Activated CD4-positive, alpha-beta T cell treated with anti-CD3 and anti-CD28 coated beads for 24 hours (primary cell): ENCODE measurements at places on chromosomes 16 and 17.

GRCh38 chr16:5891296-5891695 lies 793.7 kb upstream of the EEF2KMT start:
- DNase-seq: no peak

DNA sequence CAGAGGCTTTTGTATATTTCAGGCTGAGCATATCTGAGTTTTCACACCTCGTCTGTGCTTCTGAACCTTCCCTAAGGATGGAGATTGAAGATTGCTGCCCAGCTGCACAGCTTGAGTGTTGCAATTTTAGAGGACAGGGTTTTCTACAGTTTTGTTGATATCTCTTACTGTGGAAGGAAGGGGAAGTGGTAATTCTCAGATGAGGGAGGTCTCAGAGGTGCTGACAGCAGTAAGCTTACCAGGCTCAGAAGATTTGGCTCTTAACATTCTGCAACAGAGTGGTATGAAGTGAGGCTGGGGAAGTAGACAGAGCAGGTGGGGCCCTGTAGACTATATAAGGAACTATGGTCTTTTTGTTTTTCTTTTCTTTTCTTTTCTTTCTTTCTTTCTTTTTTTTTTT lies 45.8 kb upstream of the ARHGAP17 start:
- no peak for DNase-seq

GRCh38 chr17:51475730-51476129 lies 215.4 kb downstream of the UTP18 start:
- DNase-seq: no peak

GRCh38 chr16:79928142-79928873 lies 327.8 kb upstream of the MAF start:
- no peak for DNase-seq

GRCh38 chr17:32315171-32315570 lies 26.8 kb downstream of the C17orf75 start:
- no peak for DNase-seq

- DNase-seq: no peak
These were observed 9.1 kb downstream of the MYH11 start for GRCh38 chr16:15847611-15848175.
